Pulmonary artery endothelial cell (primary cell): ENCODE measurements at places on chromosomes 5 and 9. TPM values are rescaled to one million over a fixed set of nuclear protein-coding genes. Genes with fewer than 3 reads are reported as not detected.

- no peak for DNase-seq
Observed at GRCh38 chr9:5735072-5735471, 97.8 kb downstream of the ERMP1 start.

The DNM1 gene
- total RNA-seq = 0.33 and 0.39 TPM in 2 replicates

The AGXT2 gene
- total RNA-seq = not detected in 2 replicates

The DMRT3 gene
- not detected in 2 replicates for total RNA-seq

DNA sequence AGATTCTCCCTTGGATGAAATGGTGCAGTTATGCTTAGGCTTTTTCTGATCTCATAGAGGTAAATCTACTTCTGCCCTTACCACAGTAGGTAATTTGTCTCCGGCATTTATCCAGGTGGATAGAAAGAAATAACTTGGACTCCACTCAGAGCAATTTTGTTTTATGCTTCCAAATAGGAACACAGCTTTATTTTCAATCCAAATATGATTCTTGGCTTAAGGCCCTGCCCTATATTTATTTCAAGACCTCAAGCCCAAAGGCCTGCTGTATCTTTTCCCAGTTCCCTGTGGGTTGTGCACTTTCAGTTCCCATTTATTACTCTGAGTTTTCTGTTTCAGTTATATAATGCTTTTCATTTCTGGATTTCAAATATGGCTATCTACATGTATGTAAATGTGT lies 274.2 kb upstream of the SMC2 start:
- no peak for DNase-seq
